Activated T-helper 1 cell treated with anti-CD3 and anti-CD28 coated beads, Interleukin-2, amount 50 U/mL, for 16 hours (primary cell): ENCODE measurements at places on chromosomes 3 and 15.

DNA sequence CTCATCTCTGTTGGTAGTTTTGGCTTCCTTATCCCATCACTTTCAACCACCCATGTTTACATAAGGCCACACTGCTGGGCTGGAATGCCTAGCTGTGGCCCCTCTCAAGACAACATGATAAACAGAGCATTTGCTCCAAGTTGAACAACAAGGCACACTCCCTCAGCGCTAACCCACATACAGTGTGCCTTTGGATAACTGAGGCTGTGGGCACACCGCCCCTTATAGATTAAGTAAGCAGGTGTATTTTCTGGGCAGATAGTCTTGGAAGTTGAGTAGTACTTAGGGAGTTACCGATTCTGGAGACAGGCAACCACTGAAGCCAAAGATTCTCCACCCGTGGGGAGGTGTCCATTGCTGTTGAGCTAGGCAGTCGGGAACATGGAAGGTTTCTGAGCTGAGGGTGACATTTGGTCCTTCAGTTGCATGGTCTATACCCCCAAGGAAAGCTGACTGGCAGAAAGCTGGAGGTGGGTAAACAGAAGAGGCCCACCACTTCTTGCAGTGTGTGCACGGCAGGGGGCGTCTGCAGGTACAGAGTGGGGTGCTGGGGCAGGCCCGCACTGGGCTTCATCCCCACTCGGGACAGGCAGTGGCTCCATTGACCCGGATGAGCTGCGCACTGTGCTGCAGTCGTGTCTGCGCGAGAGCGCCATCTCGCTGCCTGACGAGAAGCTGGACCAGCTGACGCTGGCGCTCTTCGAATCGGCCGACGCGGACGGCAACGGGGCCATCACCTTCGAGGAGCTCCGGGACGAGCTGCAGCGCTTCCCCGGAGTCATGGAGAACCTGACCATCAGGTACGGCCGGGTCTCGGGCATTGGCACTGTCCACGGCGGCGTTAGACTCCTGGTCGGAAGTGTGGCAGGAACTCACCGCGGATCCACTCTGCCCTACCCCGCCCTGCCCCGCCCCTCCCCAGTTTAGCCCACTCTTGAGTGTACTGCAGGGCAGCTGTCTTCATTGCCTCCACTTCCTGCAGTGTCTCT is 16.8 kb downstream of the NOX5 start:
- no peak for DNase-seq

DNA sequence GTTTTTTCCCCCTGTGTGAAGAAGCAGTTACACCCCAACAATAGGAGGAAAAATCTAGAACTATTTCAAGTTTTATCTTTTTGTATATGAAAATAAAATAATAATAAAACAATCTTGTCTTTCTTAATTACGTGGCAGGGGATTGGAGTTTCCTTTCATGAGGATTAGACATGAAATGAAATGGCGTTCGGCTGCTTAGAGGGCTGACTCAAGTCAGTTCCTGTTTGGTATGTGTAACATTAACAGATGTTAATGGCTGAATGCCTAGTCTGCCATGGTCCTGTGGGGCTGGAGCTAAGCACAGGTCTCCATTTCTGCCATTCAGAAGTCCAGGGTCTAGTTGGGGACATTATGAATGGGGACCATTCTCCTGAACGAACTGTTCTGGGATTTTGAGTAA is 3.1 kb upstream of the EXOG start:
- no peak for DNase-seq

GRCh38 chr3:45211466-45212094 is 14.5 kb downstream of the TMEM158 start:
- DNase-seq, result no peak

- DNase-seq, result no peak
Measured at GRCh38 chr3:195097331-195098255, 173.4 kb downstream of the XXYLT1 start.

- no peak for DNase-seq
Measured at GRCh38 chr15:99451484-99451883, 114.3 kb upstream of the MEF2A start.

- DNase-seq, result peak; percentile 18
Measured at GRCh38 chr15:45378149-45378912, at the start of gene GATM. Gene GATM (minus strand): TSS chr15:45378544. CDS start chr15:45378453, 91 bp downstream.

DNA sequence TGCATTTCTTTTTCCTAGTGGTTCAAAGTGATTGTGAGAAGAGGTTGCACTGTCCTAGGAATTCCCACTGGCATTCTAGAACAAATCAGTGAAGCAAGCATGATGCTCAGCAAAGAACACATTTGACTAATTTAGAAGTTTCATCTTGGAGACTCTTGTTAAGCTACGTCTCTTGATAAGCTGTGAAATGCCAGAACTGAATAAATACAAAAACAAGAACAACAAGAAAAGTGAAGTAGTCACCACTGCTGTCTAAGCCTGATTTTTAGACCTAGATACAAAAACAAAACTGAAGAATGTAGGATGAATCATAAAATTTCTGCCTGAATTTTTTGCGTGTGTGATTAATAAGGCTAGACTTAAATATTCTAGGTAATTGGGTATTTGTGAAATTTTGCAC is 1162.4 kb downstream of the TUSC7 start:
- DNase-seq, result no peak

DNA sequence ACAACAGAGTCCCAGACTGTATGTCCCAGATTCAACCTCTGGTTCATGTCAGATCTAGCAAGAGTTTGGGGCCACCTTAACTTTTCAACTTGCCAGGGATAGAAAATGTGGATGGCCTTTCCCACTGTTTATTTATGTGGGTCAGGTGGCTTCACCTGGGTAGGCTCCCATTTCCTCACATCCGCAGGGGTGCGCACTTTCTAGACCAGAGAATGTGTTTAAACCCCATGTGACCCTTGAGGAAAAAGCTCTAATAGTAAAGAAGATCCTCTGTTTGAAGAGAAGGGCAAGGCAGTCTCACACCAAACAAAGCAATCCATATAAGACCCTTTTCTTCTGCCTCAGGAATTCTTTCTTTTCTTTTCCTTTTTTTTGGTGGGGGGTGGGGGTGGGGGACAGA is 167.2 kb upstream of the TSC22D2 start:
- DNase-seq, result no peak

- no peak for DNase-seq
Measured at GRCh38 chr3:35744419-35744818, 105.1 kb downstream of the ARPP21 start.

DNA sequence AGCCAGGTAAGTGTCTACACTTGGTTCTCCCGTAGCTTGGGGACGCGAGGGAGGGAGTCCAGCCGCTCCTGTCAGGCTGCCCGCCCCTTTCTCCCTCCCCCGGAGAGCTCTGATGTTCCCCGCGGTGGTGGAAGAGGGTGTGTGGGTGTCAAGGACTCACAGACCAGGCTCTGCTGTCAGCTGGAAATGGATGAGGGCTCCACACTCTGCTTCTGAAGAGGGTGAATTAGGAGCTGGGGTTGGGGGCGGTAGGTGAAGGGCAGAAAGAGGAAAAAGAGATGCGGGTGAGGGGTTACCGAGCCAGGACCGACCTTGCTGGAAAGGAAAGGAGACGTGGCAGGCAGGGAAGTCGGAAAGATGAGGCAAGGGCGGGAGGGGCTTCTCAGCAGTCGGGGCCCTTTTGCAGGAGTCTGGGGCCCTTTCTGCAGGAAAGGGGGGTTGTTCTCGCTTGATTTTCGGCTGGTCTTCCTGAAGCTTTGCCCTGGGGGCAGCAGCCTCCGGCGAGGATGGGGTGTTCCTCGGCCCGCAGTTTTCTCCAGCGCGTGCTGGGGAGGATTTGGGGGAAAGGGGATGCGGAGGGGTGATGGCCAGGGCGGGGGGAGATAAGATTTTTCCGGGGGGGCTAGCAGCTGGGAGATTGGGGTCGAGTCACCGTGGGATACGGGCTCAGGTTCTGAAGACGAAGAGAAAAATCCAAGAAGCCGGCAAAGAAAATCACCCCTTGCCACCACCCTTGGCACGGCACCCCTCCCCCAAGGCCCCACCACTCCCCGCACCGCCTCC is 602 bp upstream of the BAHD1 start:
- DNase-seq, result no peak

DNA sequence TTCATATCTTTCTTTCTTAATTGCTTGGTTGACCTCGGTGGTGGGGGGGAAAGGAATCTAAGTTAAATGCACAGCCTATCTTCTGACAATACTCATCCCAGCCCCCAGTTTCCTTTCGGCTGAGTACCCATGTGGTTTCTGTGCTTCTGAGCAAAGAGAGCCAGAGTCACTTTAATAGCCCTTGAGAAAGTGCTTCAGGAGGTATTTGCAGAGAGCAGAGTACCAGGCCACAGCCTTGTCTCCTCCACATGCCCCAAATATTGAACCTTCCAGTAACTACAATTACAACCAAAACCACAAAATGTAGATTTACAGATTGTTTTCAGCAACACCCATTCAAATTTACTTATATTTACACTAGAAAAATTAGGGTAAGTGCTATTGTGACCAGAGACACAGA is 647.4 kb downstream of the NR2F2 start:
- DNase-seq, result no peak

- DNase-seq, result no peak
Measured at GRCh38 chr3:25592510-25592968, 72.2 kb downstream of the TOP2B start.

DNA sequence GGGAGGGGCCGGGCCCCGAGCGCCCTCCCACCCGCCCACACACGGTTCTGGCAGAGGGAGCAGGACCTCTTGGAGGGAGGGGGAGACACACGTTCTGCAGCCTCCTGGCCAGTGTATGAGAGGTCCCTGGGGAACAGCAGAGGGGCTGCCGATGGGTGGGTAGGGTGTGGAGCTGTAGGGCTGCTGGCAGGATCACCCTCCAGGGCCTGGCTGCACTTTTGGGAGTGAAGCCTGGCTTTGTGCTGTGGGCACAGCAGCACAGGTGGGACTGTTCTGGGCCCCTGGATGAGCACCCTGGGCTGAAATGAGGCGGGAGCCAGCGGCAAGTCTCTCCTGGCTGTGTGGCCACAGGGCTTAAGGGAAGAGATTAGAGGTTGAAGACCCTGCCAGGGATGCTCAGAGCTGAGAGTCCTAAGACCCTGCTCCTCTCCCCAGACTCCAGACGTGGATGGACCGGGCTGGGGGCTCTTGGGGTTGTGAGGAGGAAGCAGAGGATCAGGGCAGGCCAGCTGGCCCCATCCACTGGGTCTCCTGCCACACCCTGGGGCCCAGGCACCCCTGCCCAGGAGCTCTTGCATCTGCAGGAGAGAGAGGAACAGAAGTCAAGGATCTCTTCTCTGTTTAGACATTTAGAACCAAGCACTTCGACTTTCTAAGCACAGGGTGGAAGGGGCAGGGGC is 45.2 kb downstream of the RGMA start:
- DNase-seq, result no peak

- DNase-seq, result no peak
Measured at GRCh38 chr15:87858651-87859050, 397.9 kb downstream of the NTRK3 start.

GRCh38 chr15:44186705-44187104 is 8.4 kb downstream of the FRMD5 start:
- DNase-seq, result no peak

DNA sequence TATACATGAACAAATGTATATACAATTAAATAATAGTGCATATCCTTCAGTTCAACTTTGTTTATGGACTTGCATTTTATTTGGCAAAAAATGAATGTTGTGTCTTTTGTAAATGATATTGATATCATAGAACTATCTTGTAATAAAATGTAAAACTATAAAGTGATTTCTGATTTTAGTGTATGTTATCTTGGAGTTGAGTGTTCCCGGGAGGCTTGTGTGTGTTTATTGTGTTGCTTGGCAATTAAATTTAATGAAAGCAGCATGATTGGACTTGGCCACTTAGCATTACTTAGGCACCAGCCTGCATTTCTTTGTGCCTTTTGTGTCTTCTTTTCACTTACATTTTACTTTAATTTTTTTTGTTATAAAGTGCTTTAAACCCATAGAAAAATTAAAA is 10.6 kb downstream of the ARHGEF26 start:
- no peak for DNase-seq

DNA sequence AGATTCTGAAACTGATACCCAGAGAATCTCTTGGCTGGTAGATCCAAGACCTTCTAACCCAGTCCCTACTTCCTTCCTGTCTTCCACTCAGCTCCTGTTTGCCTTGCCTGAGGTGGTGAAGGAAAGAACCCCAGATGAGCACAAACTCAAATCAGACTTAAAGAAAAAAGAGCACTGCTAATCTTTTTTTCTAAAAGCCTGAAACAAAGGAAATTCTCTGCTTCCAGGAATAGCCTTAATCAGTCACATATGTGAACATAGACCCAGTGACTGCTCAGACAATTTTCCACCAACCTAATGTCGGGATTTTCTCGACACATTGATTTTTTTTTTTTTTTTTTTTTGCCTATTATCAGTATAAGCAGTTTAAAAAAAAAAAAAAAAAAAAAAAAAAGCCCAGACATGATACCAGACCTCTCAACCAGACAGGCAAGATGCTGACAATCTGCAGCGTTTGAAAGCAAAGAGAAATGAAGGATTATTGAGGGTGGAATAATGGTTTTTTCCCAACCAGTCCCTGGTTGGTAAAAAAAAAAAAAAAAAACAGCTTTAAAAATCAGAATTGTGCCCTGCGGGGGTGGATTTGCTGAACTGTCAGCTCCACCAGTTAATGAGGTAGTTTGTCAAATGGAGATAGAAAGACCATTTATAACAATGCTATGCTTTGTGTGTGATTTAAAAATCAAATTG is 256.8 kb upstream of the RARB start:
- DNase-seq, result no peak

GRCh38 chr15:99951511-99951910 is 218.3 kb upstream of the LYSMD4 start:
- no peak for DNase-seq

GRCh38 chr3:66348704-66349103 is 127.9 kb downstream of the SLC25A26 start:
- no peak for DNase-seq

GRCh38 chr3:25479727-25480010 is 51.6 kb downstream of the RARB start:
- no peak for DNase-seq

DNA sequence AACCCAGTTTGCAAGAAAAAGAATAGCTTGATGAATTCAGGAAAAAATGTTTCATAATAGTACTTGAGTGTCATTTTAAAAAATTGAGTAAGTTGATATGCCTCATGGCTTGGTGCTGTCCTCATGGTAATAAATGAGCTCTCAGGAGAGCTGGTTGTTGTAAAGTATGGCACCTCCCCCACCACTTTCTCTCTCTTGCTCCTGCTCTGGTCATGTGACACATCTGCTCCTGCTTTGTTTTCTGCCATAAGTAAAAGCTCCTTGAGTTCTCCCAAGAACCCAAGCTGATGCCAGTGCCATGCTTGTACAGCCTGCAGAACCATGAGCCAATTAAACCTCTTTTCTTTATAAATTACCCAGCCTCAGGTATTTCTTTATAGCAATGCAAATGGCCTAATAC is 108.8 kb upstream of the CRBN start:
- no peak for DNase-seq

GRCh38 chr3:458653-459310 is 262.2 kb downstream of the CHL1 start:
- DNase-seq, result no peak

DNA sequence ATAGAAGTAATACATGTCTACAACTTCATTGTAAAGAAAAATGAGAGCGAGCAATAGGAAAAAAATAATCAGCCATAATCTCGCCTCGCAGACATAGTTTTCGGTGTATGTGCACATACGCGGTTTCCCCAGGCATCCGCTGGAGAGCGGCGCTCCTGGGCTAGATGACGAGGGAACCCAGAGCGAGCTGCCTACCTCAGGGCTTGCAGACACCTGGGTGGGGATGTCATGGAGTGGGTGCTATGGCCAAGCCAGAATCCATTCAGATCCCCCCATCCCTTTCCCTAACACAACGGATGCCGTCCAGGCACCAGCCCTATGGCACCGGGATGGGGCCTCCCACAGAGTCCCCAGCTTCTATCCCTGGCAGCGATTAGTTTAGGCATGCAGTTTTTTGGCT is 4.5 kb upstream of the CFAP100 start:
- DNase-seq, result no peak
